ENCODE measurements at places on chromosomes 7 and 10.
A peak's percentile ranks its signal among the peaks of the same experiment; 100 is the strongest.

DNA sequence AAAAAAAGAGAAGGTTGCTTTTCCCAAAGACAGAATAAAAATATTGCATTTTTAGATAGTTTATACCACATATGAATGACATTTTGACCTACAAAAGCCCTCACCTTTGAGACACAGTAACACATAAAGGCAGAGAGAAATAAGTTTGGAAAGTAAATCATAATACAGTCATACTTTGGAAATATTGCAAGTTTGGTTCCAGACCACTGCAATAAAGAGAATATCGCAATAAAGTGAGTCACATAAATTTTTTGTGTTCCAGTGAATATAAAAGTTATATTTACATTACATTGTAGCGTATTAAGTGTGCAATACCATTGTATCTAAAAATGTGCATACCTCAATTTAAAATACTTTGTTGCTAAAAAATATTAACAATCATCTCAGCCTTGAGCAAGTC lies 40.3 kb downstream of the CCDC71L start:
- no peak for DNase-seq

GRCh38 chr7:74586258-74587175 lies 71.0 kb upstream of the GTF2I start:
- DNase-seq = no peak

- no peak for DNase-seq
Observed at GRCh38 chr7:78535655-78536054, 737.1 kb downstream of the PHTF2 start.

- DNase-seq = no peak
Observed at GRCh38 chr7:92576296-92576695, 13.9 kb downstream of the FAM133B start.

DNA sequence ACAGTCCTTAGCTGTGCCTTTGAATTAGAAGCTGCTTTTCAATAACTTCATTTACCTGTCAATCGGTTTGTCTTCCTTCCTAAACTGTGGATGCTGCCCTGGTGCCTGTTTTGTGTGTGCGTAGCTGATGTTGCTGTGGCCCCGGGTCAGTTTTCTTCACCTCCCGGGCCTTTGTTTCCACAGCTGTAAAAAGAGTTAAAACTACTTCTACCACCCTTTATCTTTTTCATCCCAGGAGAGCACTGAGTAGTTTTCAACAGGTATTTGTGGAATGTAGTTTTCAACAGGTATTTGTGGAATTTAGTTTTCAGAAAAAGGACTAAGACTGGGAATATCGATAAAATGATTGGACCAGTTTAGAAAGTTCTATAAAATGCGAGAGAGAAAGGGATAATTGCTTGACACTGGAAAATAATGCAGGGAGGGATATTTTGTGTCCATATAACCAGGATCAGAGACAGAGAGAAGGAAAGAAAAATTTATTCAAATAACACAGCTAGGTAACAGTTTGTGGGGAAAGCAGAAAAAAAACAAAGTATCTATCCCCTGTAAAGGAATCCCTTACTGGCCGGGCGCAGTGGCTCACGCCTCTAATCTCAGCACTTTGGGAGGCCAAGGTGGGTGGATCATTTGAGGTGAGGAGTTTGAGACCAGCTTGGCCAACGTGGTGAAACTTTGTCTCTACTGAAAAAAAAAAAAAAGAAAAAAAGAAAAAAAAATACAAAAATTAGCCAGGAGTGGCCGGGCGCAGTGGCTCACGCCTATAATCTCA lies 15.9 kb upstream of the IGF2BP3 start:
- DNase-seq = no peak

DNA sequence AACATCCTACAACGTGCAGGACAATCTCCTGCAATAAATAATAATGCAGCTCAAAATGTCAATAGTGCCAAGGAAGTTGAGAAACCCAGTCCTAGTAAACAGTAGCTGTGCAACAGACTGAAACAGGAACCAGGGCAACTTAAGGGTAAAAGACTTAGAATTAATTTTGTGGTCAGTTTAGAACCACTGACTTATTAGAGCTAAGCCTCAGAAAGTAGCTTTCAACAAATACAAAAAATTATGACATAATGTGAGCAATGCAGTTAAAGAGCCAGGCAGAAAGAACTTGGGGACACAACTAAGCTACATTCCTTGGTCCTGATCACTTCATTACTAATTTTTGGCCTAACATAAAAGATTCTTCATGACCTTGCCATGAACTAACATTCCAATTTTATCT lies 195.4 kb downstream of the MACC1 start:
- DNase-seq = no peak

DNA sequence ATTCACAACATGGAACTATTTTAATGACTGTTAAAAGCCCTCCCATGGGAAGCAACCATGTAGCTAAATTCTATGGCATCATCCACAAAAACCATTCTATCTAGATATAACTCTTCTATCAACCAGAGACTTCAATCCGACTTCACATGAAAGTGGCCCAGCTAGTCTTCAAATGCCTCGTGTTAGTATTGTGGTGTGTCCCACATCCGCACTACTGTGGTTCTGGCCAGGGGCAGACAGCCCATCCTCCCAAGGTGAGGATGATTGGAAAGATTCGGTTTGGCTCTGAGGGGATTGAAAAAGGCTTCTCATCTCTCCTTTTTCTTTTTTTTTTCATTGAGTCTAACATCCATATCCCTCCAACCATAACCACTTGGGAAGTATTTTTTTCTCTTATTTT lies 253.0 kb upstream of the KLF6 start:
- no peak for DNase-seq

- peak; percentile 52 for DNase-seq
Observed at GRCh38 chr10:104260775-104261115, 6.1 kb downstream of the GSTO1 start.

- no peak for DNase-seq
Observed at GRCh38 chr7:121576148-121576917, 180.2 kb upstream of the FAM3C start.

- DNase-seq = no peak
Observed at GRCh38 chr10:10892290-10892875, 125.3 kb upstream of the CELF2 start.

GRCh38 chr10:74289951-74290350 lies 138.9 kb downstream of the ADK start:
- no peak for DNase-seq

DNA sequence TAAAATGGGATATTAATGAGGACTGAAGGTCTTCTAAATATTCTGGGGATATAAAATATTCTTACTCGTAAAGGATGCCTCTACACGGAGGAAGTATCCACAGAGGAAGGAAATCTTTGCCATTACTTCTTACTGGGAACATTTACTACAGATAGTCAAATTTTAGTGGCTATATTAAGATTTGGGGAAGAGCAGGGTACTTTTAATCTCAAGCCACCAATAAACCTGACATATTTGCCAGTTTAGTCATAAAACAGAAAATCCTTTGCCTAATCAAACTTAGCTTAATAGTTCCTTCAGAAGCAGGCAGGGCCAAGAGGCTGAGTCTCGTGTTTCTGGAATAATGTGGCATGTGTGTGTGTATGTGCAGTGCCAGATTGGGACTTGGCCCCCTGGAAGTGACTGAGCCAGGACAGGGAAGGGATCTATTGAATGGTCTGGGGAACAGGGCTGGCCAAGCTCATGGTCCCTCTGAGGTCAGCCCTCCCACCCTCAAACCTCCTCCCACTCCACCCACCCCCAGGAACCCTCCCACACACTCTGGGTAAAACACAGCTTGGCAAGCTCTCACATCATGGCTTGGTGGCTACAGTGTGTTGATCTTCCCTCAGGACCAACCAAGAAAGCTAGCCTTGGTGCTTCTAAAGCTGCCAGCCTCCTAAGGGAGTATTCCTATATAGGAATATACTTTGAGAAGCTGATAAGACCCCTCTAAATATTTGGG lies 1.6 kb upstream of the PIK3CG start:
- no peak for DNase-seq

DNA sequence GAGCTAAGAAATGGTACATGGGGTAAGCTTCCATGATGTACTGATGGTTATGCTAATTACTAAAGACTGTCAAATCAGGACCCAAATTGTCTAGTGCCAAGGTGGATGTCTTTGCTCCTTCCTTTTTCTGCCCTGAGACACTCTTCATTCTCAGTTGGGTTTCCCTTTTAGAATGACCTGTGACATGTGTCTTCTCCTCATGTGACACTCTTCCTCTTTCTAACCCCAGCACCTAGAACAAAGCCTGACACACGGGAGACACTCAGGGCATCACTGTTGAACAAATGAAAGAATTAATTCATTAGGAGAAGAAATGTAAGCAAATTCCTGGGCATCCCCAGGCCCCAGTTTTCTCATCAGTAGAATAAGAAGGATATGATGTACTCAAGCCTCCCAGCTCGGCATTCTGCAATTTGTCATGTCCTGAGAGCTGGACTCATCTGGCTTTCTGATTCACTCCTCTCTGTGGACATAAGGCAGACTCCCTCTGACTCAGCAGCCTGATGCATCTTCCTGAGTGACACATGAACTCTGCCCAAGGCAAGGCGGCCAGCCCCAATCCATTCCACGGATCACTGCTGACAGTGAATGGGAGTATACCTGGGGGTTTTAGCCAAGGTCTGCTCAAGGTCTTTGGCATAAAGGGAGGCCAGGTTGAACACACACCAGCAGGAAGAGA lies 473.8 kb downstream of the KCNMA1 start:
- DNase-seq = peak; percentile 95

- DNase-seq = no peak
Observed at GRCh38 chr10:359762-360161, 224.5 kb downstream of the ZMYND11 start.

GRCh38 chr7:149811221-149811620 lies 27.0 kb upstream of the ZNF862 start:
- DNase-seq = no peak

GRCh38 chr7:71171476-71171875 lies 39.5 kb downstream of the GALNT17 start:
- DNase-seq = no peak

GRCh38 chr10:24904824-24905223 lies 47.6 kb downstream of the PRTFDC1 start:
- DNase-seq = no peak

- no peak for DNase-seq
Observed at GRCh38 chr7:87105401-87105800, 45.9 kb upstream of the ELAPOR2 start.

- DNase-seq = no peak
Observed at GRCh38 chr7:95324431-95324830, at the start of gene PON1. PON1 (minus strand) TSS chr7:95324532; CDS start chr7:95324475, 57 bp downstream.

DNA sequence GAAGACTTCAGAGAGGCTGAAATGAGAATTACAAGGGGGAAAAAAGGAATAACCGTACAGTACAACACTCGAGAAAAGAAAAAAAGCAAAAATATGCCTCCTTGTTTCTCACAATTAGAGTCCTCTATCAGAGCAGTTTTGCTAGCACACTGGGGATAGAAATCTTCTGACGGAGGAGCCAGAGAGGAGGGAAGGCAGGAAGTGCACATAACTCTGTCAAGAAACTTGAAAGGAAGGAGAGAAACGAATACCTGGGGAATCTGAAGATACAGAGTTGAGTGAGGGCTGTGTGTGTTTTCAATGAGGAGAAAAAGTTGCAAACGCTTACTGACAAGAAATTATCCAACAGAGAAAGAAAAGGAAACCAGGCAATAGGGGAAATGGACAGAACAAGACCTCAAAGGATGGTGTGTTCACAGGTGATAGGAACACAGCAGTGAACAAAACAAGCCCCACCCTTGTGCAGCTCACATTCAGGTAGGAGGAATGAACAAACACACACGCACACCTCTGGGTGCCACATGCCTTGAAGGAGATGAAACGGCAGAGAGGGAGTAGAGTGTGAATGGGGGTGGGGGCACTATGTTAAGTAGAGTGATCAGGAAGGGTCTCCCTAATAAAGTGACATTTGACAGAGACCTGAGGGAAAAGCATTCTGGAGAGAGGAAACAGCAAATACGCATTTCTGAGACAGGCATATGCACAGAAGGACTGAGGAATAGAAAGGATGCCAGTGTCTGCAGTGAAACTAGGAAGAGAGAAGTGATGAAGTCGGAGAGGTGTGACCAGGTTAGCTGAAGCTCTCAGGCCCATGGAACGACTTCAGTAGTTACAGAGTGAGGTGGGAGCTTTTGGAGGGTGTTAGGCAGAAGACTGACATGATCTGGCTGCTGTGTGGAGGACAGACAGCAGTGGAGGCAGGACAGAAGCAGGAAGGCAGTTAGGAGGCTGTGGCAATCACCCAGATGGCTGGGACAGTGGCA lies 46.7 kb upstream of the SPOCK2 start:
- DNase-seq = no peak

GRCh38 chr7:106071356-106071998 lies 40.6 kb downstream of the SYPL1 start:
- DNase-seq = no peak

DNA sequence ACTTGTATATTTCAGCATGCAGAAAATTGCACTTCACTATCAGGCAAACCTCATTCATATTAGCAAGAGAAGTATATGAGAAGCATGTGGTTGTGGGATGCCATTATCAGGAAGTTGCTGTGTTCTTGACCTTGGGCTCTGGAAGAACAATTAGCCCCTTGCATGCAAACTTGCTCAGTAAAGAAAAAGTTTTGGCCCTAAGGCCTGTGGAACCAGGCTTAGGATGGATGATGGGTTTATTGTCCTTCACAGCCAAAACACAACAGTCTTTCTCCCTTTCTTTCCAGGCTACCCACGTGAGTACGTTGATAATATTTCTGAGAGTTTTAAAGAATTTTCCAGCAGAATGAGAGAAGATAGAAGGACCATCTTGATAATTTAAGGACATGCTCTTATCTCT lies 166.4 kb downstream of the AUTS2 start:
- no peak for DNase-seq

- no peak for DNase-seq
Observed at GRCh38 chr10:88805361-88805760, 2.8 kb downstream of the LIPM start.

- DNase-seq = no peak
Observed at GRCh38 chr10:14491811-14492210, 161.1 kb upstream of the FRMD4A start.

GRCh38 chr10:1674501-1674900 lies 62.8 kb downstream of the ADARB2 start:
- DNase-seq = no peak

- no peak for DNase-seq
Observed at GRCh38 chr7:157703534-157704195, 366.9 kb downstream of the DNAJB6 start.

DNA sequence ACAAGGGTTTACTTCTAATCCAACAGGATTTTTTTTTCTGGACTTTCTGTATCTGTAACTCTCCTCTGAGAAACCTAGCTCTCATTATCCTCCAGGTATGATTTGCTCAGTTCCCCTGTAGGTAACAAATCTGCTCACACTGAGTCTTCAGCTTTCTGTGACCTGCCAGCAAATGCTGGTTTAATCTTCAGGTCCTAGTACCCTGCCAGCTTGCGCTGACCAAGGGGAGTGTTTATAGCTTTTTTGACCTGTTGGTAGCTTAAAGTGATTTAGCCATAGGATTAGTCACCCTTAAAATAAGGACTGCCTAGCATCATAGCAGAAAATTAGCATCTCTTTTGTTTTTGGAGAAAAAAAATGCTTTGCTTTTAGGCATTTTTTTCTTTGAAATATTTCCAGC lies 22.4 kb downstream of the SND1 start:
- no peak for DNase-seq

- DNase-seq = no peak
Observed at GRCh38 chr10:68192113-68192512, 39.8 kb downstream of the ATOH7 start.
